ENCODE measurements at places on chromosomes 7 and 10.

DNA sequence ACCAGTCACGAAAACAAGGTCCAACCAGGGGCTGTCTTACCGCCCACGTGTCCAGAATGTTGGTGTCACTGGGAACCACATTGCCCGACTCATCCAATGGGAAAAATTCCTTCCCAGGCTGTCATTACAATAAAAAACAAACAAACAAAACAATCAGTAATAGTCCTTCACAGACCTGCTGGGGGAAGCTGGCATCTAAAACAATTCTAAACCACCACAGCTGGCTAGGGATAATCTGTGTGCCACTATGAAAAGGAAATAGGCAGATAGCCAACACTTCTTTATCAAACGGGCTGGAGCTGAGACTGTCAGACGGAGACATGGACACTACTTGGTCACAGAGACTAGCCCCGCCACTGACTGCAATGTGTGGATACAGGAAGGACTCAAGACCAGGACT is 9.2 kb downstream of the AKR1B1 start:
- no peak overlapping the region for H3K4me3 ChIP-seq
- DNase-seq: no peak
- H3K4me1 ChIP-seq: no peaks in the 10 kb centered on the region
- H3K27ac ChIP-seq: no peak overlapping the region

DNA sequence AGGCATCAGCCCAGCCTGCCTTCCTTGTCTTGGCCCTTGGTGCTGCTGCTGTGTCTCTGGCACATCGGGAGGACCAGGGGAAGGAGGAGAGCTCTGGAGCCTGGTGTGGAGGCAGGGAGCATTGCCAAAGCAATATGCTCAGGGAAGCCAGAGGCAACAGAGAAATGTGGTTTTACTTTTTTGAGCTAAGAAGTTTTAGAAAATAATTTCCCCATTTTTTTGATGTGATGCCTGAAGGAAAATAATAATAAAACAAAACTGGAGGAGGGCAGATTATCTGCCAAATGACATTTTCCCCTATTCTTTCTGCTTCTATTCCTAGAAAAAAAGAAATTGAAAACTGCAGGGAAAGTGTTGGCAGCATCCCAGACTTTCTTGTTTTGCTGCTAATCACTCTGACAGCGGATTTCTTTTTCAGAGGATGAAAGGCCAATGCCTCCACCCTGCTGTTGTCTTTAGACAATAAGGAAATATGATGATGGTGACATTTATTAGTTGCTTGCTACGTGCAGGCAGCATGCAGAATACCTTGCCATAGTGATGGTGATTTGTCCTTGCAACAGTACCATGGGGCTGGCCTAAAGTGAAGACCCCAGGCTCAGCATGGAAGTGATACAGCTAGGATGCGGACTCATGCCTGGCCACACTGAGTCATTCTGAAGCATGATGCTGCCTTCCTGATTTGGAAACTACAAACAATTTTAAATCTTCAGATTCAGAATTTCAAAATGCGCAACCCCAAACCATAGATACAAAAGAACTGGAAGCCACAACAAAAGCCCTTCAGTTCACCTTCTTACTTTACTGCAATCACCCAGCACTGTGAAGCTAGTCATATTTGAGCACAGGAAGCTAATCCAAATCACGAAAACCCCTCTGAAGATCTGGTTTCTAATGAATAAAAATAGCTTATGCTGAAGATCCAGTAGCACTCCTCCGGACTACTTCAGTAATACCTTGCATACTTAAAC is 260.2 kb upstream of the TMEM72 start:
- H3K27me3 ChIP-seq: no peaks in the 10 kb centered on the region
- no peak overlapping the region for H3K4me3 ChIP-seq
- no peak for DNase-seq
- H3K4me1 ChIP-seq: no peaks in the 10 kb centered on the region
- no peaks in the 10 kb centered on the region for H3K36me3 ChIP-seq

GRCh38 chr10:93079663-93080349 is 6.1 kb downstream of the CYP26A1 start:
- no peak overlapping the region for H3K4me3 ChIP-seq
- H3K27ac ChIP-seq: no peak overlapping the region
- H3K36me3 ChIP-seq: no peaks in the 10 kb centered on the region
- H3K27me3 ChIP-seq: peaks cover 18% of the 10 kb centered on the region
- DNase-seq: no peak

GRCh38 chr10:4243651-4244050 is 458.6 kb upstream of the KLF6 start:
- DNase-seq: no peak
- H3K27ac ChIP-seq: no peak overlapping the region
- H3K4me3 ChIP-seq: no peak overlapping the region
- peaks cover 8% of the 10 kb centered on the region for H3K4me1 ChIP-seq

- H3K27me3 ChIP-seq: no peaks in the 10 kb centered on the region
- no peak overlapping the region for H3K27ac ChIP-seq
- peak; percentile 85 for DNase-seq
- no peaks in the 10 kb centered on the region for H3K4me1 ChIP-seq
Measured at GRCh38 chr7:20172736-20173334, 44.3 kb downstream of the MACC1 start.

DNA sequence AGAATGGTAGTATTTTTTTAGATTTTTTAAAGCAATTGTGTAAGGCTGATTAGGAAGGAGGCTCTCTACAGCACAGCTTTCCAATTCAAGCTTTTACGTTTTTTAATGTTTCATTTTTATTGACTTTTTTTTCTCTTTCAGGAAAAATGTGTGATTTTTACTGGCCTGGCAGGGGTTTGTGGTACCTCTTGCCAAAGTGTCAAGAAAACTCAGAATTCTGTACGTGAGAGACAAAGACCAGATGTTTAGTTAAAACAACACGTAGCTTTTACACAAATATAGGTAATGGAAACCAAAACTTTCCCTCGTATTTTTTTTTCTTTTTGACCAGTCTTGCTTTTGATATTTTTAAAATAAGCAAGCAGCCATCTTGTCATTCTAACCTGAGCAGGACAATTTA is 6.0 kb upstream of the NPVF start:
- H3K4me1 ChIP-seq: no peaks in the 10 kb centered on the region
- H3K27me3 ChIP-seq: no peaks in the 10 kb centered on the region

- no peak overlapping the region for H3K27ac ChIP-seq
- no peak overlapping the region for H3K4me3 ChIP-seq
- no peaks in the 10 kb centered on the region for H3K27me3 ChIP-seq
- peaks cover 20% of the 10 kb centered on the region for H3K36me3 ChIP-seq
Measured at GRCh38 chr7:75042286-75042685, 31.3 kb downstream of the RCC1L start.

DNA sequence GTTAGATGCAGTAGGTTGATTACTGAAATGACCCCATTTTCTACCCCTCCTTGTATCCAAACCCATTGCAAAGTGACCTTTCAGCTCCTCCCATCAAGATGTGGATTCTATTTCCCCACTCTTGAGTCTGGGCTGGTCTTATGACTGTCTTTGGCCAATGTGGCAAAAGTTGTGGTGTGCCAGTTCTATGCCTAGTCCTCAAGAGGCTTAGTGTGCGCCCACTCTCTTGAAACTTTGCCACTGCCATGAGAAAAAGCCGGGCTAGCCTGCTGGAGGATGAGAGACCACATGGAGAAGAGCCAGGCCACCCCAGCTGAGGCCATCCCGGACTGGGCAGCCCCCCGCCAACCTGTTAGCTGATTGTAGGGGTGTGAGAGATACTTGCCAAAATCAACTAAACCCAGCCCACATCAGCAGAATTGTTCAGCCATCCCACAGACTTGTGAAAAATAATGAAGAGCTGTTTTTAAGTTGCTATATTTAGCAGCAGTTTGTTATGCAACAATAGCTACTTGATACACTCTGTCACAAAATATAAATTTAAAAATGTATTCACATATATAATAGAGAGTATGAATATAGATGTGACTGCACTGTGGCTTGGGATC is 131.0 kb upstream of the PALS2 start:
- no peaks in the 10 kb centered on the region for H3K27me3 ChIP-seq
- peaks cover 4% of the 10 kb centered on the region for H3K4me1 ChIP-seq
- no peak overlapping the region for H3K27ac ChIP-seq
- DNase-seq: no peak
- peaks cover 4% of the 10 kb centered on the region for H3K36me3 ChIP-seq
- no peak overlapping the region for H3K4me3 ChIP-seq

DNA sequence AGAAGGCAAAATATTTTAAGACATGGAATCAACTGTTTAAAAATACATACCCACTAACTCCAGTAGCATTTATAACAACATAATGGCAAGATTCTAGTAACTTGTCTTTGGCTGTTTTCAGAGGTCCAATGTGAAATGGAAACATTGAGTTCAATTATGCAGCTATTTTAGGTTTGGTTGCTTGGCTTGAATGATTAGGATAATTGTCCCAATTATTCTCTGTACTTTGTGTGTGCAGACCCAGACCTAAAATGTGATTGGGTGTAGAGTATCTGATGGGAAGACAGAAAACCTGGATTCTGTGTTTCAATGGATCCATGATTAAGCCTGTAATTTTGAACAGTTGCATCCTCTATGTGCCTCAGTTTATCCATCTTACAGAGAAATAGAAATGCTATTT is 392.7 kb upstream of the NFE2L3 start:
- no peak overlapping the region for H3K4me3 ChIP-seq
- H3K27me3 ChIP-seq: no peaks in the 10 kb centered on the region
- no peak for DNase-seq
- H3K4me1 ChIP-seq: no peaks in the 10 kb centered on the region
- H3K36me3 ChIP-seq: peaks cover 4% of the 10 kb centered on the region

- H3K4me3 ChIP-seq: no peak overlapping the region
- H3K27me3 ChIP-seq: no peaks in the 10 kb centered on the region
Measured at GRCh38 chr10:88409236-88409635, 173.9 kb downstream of the RNLS start.

DNA sequence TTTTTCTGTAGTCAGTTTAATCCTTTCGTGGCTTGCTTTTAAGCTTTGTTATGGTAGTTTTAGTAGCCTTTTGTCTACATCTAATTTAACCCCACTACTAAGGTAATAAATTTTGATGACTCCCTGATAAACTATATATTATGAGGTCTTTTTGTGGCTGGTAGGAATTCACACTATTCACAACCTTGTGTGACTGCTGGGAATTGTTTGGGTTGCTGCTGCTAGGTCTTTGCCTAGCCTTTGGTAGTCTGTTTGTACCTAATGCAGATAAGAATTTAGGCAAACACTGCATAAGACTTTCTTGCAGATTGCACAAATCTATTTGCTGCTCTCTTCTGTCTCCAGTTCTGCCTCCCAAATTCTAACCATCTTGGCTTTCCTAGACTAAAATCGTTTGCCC is 58.3 kb downstream of the SHOC2 start:
- H3K27ac ChIP-seq: no peak overlapping the region
- peaks cover 8% of the 10 kb centered on the region for H3K36me3 ChIP-seq
- H3K4me1 ChIP-seq: no peaks in the 10 kb centered on the region
- DNase-seq: no peak
- no peaks in the 10 kb centered on the region for H3K27me3 ChIP-seq

DNA sequence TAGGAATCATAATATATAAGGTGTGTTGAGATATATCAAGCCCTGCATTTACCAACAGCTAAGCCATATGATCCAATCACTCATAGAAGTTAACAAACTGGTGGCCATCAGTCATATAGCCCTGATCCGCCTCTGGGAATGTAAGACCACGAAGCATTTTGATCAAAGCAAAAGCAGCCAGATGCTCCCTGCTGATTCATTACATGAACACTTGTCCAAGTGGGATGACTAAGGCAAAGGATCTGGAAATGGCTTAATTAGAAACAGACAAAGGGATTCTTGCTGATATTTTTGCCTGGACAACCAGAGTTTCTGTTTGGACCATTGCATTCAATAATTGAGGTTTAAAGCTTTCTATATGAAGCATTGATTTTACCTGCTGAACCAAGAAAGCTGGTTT is 535.5 kb downstream of the GPAM start:
- H3K4me1 ChIP-seq: no peaks in the 10 kb centered on the region
- H3K27me3 ChIP-seq: no peaks in the 10 kb centered on the region
- H3K27ac ChIP-seq: no peak overlapping the region
- H3K36me3 ChIP-seq: peaks cover 15% of the 10 kb centered on the region
- H3K4me3 ChIP-seq: no peak overlapping the region

GRCh38 chr7:128855559-128855958 is 7.1 kb upstream of the ATP6V1F start:
- H3K36me3 ChIP-seq: peaks cover 7% of the 10 kb centered on the region
- DNase-seq: no peak

GRCh38 chr7:159102681-159103381 is 41.8 kb downstream of the VIPR2 start:
- no peak overlapping the region for H3K27ac ChIP-seq
- no peak for DNase-seq
- no peaks in the 10 kb centered on the region for H3K27me3 ChIP-seq
- H3K36me3 ChIP-seq: peaks cover 21% of the 10 kb centered on the region
- peaks cover 6% of the 10 kb centered on the region for H3K4me1 ChIP-seq

DNA sequence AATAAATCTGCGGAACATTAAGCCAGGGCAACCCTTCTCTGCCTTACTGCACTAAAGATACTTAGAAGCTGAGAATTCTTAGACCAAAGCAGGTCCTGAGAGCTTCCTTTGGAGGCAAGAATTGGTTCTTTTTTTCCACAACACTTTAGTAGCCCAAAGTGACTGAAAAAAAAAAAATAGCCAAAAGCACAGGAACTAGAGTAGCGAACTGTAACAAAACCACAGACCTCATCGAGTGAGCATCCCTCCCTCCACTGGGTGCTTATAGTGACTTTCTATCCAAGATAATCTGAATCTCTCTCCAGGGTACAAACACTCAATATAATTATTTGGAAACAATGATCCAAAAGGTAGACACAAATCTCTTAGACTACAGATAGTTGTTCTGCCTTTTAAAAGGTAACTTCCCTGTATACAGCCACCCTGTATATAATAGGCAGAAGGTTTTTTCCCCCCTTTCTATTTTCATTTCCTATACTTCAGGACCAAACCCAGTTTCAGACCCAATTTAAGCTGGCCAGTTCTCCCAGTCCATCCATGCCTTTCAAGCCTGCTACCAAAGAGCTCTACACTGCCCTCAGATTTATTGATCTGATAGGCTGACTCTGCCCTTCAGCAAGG is 31.6 kb upstream of the KCNIP2 start:
- H3K36me3 ChIP-seq: no peaks in the 10 kb centered on the region
- DNase-seq: no peak
- H3K27ac ChIP-seq: no peak overlapping the region

DNA sequence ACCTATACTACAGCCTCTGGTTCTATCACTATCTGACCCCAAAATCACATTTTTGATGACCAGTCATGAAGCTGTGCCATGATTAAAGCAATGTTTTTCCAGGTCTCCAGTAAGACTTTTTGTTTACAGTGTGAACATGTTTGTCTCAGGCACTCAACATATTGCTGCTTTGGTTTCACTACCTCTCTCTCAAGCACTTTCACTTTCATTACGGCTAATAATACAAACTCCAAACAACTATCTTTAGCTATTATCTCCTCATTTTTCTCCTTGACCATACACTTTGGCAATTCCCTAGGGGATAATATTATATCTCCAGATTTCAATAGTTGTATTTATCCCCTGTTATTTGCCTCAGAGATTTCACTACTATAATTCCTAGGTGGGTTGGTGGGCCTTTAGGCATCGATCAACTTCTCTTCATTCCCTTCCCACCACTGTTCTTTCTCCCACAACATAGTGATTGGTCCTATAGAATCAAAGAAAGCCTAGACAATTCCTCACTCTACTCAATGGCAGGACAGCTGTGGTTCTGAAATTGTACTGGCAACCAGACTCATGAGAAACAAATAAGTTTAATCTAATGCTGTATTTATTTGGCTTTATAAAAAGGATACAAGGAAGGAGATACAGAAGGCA is 261.4 kb upstream of the ZWINT start:
- no peak overlapping the region for H3K4me3 ChIP-seq
- H3K27me3 ChIP-seq: no peaks in the 10 kb centered on the region
- no peaks in the 10 kb centered on the region for H3K4me1 ChIP-seq
- no peak for DNase-seq
- H3K36me3 ChIP-seq: no peaks in the 10 kb centered on the region
